GM20000 (cell line): ENCODE measurements at places on chromosomes 2 and 18.
A peak's percentile ranks its signal among the peaks of the same experiment; 100 is the strongest.

DNA sequence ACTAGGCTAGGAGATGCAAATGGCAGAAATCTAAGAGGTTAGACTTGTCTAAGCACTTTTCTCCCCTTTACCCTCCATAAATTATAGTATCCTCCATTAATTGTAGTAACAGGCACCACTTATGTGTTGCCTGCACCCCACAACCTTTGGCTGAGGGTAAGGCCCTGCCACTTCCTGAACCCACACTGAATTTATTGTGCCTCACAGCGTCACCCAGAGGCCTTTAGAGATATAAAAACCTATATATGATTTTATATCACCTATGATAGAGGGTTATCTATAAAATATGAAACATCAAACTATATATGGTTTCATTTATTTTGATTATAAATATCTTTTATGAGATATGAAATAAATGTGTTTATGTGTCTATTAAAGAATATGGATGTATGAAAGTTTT is 2.6 kb downstream of the UGT1A9 start:
- no peak for DNase-seq

- no peak for DNase-seq
Measured at GRCh38 chr2:48768669-48769068, 13.1 kb upstream of the LHCGR start.

DNA sequence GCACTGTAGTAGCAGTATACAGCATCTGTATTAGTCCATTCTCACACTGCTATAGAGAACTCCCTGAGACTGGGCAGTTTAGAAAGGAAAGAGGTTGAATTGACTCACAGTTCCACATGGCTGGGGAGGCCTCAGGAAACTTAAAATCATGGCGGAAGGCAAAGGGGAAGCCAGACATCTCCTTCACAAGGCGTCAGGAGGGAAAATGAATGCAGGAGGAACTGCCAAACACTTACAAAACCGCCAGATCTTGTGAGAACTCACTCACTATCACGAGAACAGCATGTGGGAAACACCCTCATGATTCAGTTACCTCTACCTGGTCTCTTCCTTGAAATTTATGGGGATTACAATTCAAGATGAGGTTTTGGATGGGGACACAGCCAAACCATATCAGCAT is 25.4 kb downstream of the MAP4K4 start:
- DNase-seq: no peak

- no peak for DNase-seq
Measured at GRCh38 chr2:102634831-102635241, 15.5 kb downstream of the SLC9A2 start.

- DNase-seq: no peak
Measured at GRCh38 chr2:15844211-15844801, 96.0 kb upstream of the MYCN start.

- peak; percentile 33 for DNase-seq
Measured at GRCh38 chr18:36572135-36572856, 256.5 kb downstream of the TPGS2 start.

DNA sequence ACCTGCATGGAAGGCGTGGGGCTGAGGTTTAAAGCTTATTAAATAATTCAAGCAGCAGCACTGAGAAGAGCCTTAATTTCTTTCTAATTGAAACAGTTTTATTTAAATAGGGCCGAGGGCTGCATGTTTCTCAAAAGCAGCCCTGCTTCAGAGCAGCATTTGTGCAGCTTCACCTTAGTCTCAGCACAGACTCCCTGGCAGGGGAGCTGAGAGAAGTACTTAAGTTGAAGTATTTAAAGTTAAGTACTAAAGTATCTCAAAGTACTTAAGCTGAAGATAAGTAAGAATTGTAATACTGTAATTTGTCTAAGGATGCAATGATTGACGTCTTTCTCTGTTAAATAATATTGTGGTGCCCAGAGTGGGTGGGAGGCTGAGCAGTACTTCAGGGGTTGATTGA is 31.4 kb downstream of the IMPA2 start:
- DNase-seq: no peak

- DNase-seq: no peak
Measured at GRCh38 chr2:11534071-11534745, 363 bp downstream of the GREB1 start.

DNA sequence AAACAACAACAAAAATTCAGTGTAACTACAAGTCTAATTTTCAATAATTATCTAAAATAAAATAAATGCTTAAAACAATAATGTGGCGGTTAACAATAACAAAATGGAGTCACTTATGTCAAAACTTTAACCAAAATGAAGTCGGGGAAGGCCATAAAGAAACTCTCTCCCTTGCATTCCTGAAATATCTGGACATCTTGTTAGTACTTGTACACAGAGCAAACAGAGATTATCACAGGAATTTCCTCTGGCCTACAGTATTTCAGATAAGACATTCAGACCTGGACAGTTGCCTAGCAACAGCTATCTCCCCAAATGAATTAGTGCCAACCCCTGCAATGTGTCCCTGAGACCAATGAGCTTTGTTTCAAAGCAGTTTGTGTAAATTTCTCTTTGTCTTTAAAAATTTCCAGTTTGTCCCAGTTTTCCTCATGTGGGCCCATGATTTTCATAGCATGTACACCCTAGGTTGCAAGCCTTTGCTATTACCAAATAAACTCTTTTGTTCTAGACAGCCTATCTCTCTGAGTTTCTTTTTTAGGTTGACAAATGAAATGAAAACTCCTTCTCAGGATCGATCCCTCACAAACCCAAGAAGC is 68.6 kb downstream of the EXOC6B start:
- no peak for DNase-seq

DNA sequence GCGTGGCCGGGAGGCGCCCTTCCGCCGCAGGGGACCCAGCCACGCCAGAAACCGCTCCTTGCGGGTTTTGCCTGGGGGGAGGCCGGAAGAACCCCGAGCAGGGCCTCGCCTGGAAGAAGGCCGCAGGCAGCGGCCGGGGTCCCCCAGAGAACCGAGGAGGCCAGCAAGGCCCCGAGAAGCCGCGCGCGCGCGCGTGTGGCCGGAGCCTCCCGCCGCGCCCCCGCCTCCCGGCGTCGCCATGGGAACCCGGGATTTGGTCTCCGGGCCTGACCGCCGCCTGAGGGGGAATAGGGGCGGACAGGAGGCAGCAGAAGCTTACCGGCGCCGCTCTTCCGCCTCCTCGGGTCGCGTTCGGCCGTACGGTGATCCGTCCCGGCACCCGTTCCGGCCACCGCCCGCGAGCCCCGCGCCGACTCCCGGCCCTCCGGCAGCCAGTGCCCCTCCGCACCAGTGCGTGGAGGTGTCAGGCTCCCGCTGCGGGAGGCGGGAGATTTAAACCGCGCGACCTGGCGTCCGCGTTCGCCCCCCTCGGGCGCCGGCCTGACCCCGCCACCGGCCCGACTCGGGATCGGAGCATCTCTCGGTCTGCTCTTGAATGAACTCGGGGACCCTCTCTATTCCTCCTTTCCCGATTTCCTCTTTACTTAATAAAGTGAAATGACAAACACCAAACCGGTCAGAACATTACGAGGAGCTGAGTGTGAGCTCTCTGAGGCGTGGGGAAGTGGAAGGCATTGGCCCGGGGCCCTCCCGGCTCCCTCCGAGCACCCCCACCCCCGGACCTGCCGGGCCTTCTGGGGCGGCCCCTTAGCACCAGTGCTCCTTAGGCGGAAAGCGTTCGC is at the start of gene ICA1L:
Gene ICA1L, minus strand, starts transcription at position 467 of the 842 bp plus-strand sequence. CDS start 42,757 bp downstream, outside the sequence.
- DNase-seq: peak; percentile 84

DNA sequence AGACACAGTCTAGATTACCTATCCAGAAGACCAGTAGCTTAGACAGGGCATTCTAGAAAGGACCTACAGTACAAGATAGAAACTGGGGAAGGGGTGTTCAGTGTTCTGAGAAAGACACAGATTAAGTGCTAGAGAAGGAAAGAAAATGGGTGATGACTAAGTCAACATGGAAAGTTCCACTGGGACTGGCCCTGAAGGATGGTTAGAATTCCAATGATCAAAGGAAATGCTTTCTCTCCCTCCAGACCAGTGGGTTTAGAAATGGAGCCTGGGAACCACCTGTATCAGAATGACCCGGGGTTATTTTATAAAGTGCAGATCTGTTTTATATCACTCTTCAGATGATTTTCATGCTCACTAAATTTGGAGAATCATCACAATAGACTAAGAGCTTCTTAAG is 5.8 kb upstream of the COLEC12 start:
- DNase-seq: no peak

DNA sequence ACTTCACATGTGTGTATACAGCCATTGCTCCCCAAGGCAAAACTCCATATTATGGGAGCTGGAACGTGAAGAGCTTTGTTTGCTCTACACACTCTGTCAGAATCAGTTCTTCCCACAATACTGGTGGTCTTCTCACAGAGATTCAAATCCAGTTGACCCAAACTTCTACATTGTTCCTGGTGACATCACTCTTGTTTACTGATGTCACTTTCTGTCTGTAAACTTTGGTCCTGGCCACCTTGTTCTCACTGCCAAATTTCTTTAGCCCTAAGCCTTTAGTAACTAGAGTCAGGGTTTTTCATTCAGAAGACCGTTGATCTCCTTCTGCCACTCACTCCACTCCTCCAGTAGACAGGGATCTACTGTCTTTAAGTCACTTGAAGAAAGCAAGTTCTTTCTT is 386.0 kb upstream of the ZEB2 start:
- DNase-seq: no peak

GRCh38 chr2:62412347-62412742 is 93.7 kb downstream of the TMEM17 start:
- no peak for DNase-seq

- no peak for DNase-seq
Measured at GRCh38 chr2:208556983-208557484, 150.4 kb downstream of the PTH2R start.

DNA sequence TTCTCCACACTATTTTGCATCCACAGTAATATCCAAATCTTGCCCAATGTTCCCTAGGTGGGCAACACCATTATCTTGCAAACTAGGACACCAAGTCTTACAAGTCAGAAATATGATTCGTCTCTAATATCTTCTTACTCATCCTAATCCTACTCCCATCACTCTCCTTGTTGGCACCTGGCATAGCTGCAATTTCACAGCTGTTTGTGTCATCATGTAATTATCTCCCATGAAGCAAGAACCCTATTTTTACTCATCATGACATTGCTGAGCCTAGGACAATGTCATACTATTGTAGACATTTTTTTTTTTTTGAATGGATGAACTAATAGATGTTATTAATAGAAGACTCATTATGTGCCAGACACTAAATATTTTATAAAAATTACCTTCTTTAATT is 91.3 kb upstream of the CCDC141 start:
- DNase-seq: no peak

DNA sequence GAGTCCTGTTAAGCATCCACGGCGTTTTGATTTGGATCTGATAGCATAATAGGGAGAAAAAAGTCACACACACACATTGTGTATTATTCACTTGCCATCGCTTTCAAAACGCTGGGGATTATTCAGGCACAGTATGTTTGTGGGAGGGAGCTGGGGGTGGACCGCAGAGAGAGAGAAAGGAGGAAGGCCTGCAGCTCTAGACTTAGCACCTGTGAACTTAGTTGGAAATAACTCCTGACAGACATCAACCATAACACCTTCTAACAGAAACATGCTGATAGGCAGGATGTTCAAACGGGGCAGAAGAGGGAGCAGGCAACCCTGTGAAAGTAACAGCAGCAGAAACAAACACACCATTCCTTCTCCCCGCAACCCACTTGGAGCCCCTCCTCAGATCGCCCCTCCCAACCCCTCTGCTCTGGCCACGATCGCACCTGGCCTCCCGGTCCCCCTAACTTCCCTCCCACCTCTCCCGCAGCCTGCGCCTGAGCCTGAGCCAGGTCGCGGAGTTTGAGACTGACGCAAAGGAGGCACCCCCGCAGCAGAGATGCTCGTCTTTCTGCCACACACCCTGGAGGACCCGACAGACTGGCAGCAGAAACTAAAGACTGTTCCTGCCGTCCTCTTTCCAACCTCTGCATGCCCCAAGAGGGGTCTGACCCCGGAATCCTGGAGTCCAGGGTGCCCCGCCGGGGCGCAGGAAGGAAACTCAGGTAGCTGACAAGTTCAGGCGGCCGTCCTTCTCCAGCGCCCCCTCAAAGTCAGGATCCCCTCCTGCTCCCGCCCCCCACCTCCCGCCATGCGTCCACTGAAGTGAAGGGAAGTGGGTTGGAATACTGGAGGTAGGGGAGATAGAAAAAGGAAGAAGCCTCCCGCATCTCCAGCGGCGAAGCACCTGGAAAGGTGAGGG is 738 bp downstream of the CHST9 start:
- DNase-seq: peak; percentile 18
